ENCODE measurements at places on chromosomes 6 and 20. TPM values are rescaled to one million over a fixed set of nuclear protein-coding genes. Genes with fewer than 3 reads are reported as not detected.

GRCh38 chr6:52577022-52577777 is at the start of gene TRAM2:
Gene TRAM2, minus strand, starts transcription at chr6:52577060. Its CDS starts 145 bp downstream, at chr6:52576915.
- H3K4me1 ChIP-seq, result peaks cover 43% of the 10 kb centered on the region
- peak within 1 kb of the TSS; percentile 79 for H3K4me3 ChIP-seq
- no peaks in the 10 kb centered on the region for H3K36me3 ChIP-seq
- peak; percentile 78 for DNase-seq
- peak within 1 kb of the TSS; percentile 80 for H3K27ac ChIP-seq
- H3K27me3 ChIP-seq, result peaks cover 2% of the 10 kb centered on the region

PSORS1C2 gene
- not detected for total RNA-seq

ZC3H12D gene
- total RNA-seq, result 89.9 TPM

- no peaks in the 10 kb centered on the region for H3K36me3 ChIP-seq
- peaks cover 55% of the 10 kb centered on the region for H3K27me3 ChIP-seq
- no peak overlapping the region for H3K27ac ChIP-seq
- no peaks in the 10 kb centered on the region for H3K4me1 ChIP-seq
- no peak overlapping the region for H3K4me3 ChIP-seq
Observed at GRCh38 chr6:29447670-29448069, 8.6 kb downstream of the OR10C1 start.

VSTM2L gene
- not detected for total RNA-seq

EPB41L1 gene
- 0.67 TPM for total RNA-seq

DNA sequence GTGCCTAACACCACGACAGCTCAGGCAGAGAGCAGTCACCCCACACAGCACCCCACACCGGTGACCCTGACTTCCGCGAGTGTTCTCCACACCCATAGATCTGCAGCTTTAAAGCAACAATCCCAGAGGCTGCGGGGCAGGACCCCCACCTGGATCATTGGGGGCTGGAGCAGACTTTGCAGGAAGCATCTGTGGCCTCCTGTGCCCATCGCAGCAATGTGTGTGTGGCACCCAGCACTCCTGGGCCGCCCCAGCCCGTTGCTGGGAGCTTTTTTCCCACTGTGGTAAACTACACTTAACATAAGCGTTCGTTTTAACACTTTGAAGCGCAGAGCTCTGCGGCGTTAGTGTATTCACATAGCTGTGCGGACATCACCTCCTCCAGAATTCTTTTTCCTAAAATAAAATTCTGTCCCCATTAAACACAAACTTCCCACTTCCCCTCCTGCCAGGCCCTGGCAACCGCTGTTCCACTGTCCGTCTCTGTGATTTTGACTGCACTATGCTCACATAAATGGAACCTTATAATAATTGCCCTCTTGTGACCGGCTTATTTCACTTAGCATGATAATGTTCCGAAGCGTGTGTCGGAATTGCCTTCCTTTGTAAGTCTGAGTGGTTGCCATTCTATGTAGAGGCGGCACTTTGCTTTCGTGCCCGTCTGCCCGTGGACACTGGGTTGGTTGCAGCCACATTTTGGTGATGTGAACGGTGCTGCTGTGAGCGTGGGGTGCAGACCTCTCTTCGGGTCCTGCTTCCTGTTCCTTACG is 382.5 kb downstream of the CDH4 start:
- no peaks in the 10 kb centered on the region for H3K27me3 ChIP-seq
- no peak overlapping the region for H3K4me3 ChIP-seq
- no peaks in the 10 kb centered on the region for H3K4me1 ChIP-seq
- no peak for DNase-seq

GRCh38 chr6:109336221-109336961 is 45.9 kb downstream of the CD164 start:
- no peak for DNase-seq
- no peaks in the 10 kb centered on the region for H3K4me1 ChIP-seq
- peaks cover 2% of the 10 kb centered on the region for H3K36me3 ChIP-seq
- H3K4me3 ChIP-seq, result no peak overlapping the region
- no peaks in the 10 kb centered on the region for H3K27me3 ChIP-seq
- no peak overlapping the region for H3K27ac ChIP-seq

DNA sequence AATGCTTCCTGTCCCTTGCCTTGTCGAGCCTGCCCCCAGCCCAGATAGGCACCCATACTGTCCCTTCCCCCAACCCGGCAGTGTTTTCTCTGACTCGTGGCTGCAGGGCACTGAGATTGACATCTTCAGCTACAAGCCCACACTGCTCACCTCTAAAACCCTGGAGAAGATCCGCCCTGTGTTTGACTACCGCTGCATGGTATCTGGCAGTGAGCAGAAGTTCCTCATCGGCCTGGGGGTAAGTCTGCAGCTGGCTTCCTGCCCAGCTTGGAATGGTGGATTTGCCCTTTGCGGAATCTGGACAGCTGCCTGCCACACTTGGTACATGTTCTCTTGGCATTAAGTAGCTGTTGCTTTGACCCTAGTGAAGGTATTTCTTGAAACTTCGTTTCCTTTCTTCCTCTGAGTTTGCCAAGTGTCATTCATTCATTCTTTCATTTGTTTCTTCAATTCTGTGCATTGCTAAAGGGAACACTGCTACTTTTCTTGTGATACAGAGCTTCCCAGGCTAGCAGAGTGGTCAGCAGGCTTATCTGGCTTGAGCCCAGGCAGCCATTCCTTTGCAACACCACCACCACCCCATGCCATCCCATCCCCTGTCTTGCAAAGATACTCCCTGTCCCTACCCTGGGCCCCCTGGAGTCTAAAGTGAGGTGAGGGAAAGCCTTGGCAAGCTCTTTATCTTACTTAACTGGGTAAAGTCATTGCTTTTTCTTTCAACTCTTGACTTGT is 26.2 kb downstream of the CCDC167 start:
- no peak overlapping the region for H3K4me3 ChIP-seq
- no peaks in the 10 kb centered on the region for H3K27me3 ChIP-seq
- peaks cover 45% of the 10 kb centered on the region for H3K36me3 ChIP-seq
- H3K27ac ChIP-seq, result no peak overlapping the region
- no peak for DNase-seq

DNA sequence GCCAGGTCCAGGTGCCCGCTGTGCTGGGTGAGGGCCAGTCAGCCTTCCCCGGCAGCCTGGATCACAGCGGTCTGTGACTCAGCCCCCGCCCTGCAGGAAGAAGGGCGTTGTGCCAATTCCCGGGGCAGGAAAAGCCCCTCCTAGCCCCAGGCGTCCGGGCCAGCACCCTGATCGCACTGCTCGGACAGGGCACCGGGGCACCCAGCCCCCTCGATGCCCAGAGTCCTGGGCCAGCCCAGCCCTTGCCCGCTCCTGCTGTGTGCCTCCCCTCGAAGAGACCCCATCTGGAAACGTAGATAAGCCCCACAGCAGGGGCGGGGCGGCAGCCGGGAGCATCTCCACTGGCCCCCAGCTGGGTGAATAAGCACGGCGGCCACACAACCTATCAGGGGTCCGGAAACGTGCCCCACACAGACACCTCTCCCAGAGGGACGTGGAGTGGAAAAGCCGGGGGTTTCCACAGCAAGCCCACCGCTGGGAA is 9.9 kb downstream of the LAMA5 start:
- H3K4me1 ChIP-seq, result no peaks in the 10 kb centered on the region
- H3K4me3 ChIP-seq, result no peak overlapping the region
- no peaks in the 10 kb centered on the region for H3K36me3 ChIP-seq
- no peak overlapping the region for H3K27ac ChIP-seq
- DNase-seq, result no peak

DNA sequence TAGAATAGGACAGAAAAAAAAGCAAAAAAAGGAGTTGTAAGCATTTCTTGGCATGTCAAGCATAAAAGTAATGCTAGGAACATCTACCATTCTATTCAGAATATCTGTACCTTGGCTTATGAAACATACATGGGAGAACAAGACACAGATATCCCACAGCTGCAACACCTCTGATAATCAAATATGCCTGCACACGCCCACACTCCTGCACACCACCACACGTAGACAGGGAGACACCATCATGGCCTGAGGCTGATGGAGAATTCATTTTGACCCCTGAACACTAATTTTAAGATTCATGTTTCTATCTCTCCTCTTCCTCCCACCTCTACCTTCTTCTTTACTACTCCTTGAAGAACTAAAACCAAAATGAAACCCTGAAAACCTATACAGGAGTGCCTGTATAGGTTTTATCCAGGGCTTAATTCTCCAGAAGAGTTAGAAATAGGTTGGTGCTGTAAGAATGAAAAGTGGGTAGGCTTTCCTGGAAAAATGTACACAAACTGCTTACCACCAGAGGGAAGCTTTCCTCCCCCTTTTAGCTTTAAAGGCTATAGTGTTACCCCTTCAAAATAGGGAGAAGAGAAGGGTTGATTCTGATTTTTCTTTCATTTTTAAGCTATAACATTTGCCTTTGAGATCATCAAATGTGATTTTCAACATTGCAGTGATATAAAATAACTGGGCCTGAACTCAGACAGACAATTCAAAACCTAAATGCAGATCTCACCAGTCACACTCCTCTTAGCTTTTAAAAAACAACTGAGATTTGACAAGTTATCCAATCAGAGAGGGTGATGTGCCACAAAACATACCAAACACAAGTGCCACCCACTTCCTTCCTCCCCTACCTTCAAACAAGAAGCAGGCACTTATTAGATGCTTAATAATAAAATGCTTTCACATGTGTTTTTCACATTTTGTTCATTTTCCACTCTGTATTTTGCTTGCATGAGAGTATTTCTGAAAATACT is 57.9 kb downstream of the ELOVL5 start:
- no peak overlapping the region for H3K4me3 ChIP-seq
- H3K27me3 ChIP-seq, result no peaks in the 10 kb centered on the region
- H3K4me1 ChIP-seq, result peaks cover 65% of the 10 kb centered on the region
- peak overlapping the region; percentile 81 for H3K27ac ChIP-seq
- peak; percentile 27 for DNase-seq
- peaks cover 47% of the 10 kb centered on the region for H3K36me3 ChIP-seq

DNA sequence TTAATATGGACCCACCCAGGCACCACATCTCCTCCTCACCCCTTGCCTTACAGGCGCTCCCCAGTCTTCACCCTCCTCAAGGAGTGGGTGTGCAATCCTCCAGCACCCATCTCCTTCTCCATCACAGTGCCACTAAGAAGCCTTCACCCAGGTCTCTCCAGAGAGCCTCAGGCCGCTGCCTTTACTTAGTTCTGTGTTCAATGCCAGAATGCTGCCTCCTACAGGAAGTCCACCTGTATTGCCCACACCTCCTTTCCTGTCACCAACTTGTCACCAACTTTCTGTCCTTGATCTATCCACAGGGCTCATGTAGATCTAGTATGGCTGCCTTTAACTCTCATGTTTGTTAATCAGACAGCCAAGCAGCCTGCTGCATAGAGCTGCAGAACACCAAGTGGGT is 586 bp upstream of the LST1 start:
- H3K27me3 ChIP-seq, result no peaks in the 10 kb centered on the region
- DNase-seq, result peak; percentile 74
- H3K4me1 ChIP-seq, result peaks cover 62% of the 10 kb centered on the region
- peaks cover 7% of the 10 kb centered on the region for H3K36me3 ChIP-seq

GRCh38 chr20:13012886-13013285 is 4.1 kb downstream of the SPTLC3 start:
- H3K4me1 ChIP-seq, result peaks cover 39% of the 10 kb centered on the region
- H3K27ac ChIP-seq, result peak overlapping the region; percentile 24
- no peak overlapping the region for H3K4me3 ChIP-seq
- H3K27me3 ChIP-seq, result no peaks in the 10 kb centered on the region
- no peak for DNase-seq

Measured in activated CD4-positive, alpha-beta T cell treated with anti-CD3 and anti-CD28 coated beads for 36 hours (primary cell).